ENCODE measurements at places on chromosomes 6 and 20.
A peak's percentile ranks its signal among the peaks of the same experiment; 100 is the strongest.

- no peak for DNase-seq
Observed at GRCh38 chr6:3426927-3427686, 29.7 kb downstream of the SLC22A23 start.

GRCh38 chr6:169953686-169954085, 202.3 kb downstream of the ERMARD start:
- DNase-seq = no peak

DNA sequence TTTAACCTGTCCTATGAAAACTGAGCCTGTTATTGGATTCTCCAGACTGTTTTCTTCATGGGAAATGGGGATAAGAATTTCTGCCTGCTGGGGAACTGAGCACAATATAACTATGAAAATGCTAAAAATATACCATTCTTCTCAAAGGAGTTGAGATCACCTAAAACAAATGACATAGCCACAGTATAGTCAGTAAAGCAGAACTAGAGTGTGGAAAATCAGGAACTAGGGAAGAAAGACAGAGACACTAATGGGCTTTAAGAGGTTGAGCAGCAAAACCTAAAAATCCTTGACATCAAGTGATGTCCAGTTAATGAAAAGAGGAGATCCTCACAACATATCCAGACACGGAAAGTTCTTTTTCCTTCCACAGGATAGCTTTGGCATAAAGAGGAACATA, 215.7 kb upstream of the CST7 start:
- DNase-seq = no peak

- DNase-seq = no peak
Observed at GRCh38 chr20:54377992-54378773, 97.2 kb upstream of the DOK5 start.

DNA sequence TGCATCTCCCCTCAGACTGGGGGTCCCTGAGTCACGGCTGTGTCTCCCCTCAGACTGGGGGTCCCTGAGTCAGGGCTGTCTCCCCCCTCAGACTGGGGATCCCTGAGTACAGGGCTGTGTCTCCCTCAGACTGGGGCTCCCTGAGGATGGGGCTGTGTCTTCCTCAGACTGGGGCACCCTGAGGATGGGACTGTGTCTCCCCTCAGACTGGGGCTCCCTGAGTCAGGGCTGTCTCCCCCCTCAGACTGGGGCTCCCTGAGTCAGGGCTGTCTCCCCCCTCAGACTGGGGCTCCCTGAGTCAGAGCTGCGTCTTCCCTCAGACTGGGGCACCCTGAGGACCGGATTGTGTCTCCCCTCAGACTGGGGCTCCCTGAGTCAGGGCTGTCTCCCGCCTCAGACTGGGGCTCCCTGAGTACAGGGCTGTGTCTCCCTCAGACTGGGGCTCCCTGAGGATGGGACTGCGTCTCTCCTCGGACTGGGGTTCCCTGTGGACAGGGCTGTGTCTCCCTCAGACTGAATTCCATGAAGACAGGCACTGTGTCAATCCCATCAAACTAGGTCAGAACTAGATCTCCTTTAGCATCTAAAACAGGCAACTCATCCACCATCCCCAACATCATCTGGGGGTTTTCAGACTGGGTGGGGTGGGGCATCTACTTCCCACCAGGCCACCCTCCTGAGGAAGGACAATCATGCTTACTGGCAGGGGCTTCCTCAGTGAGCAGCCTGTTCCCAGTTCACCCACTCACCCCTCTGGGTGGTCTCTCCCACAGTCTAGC, 60.7 kb downstream of the MRPL14 start:
- DNase-seq = no peak

- DNase-seq = no peak
Observed at GRCh38 chr6:2881423-2881822, 21.7 kb downstream of the SERPINB9 start.

- DNase-seq = no peak
Observed at GRCh38 chr6:14597090-14597489, 479.5 kb downstream of the CD83 start.

DNA sequence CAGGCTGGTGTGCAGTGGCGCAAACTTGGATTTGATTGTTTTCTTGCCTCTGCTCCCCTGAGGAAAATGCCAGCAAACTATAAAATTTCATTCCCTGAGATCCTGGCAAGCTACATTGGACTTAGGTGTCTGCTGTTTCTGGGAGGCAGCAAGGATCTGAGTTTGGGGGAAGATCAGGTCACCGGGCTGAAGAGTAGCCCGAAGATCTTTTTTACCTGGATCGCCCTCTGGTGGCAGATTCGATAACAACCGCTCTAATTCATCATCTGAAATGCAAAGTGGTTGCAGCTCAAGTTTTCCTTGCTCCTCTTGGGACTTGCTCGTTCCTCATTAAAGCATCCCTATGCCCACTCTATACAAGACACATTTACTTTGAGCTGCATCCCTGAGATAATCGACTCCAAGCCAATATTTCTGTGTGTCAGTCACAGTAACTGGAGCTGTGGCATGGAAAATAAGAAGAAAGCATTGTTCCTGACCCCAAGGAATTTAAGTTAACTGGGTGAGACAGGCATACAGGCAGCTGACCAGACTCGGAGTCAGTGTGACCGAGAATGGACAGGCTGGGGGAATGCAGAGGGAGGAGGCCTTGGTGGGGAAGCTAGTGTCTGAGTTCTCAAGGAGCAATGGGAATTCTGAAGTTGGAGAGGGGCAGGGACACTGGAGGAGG, 131.8 kb upstream of the PROKR2 start:
- peak; percentile 3 for DNase-seq

DNA sequence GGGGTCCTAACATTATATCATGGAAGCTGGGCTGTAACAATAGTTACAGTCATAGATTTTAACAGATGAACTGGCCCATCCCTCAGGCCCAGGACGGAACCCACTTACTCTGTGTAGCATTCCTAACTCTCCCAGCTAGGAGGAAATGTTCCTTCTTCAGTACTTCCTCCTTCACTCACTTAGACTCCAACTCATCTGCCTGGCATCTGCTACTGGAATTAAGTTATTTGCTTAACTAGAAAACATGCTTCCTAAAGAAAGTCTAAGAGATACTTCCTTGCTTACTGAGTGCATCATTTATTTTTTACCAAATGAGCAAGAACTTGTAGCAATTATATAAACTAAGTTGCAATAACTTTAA, 20.5 kb downstream of the GCLC start:
- DNase-seq = no peak

DNA sequence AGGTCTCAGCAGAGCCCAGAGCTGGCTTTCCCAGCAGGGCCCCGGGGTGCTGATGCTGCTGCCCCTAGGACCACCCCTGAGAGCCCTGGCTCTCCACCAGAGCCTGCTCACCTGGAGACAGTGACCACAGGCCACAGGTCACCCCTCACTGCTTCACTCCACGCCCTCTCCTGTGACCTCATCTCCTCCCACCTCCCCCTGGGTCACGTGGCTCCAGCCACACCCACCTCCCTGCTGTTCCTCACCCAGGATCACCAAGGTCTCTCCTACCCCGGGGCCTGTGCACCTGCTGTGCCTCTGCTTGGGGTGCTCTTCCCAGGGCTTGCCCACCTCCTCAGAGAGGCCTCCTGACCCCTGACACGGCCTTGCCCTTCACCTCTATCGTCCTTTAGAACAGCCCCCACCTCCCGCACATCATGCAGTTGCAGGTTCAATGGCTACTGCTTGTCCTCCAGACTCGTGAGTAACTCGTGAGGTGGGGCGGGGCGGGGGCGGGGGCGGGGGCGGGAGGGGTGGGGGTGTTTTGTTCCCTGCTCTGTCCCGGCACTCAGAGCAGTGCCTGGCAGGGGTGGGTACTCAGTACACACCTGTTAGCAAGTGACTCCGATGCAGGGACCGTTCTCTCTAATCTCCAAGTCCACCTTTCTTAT, 468.0 kb downstream of the PREX1 start:
- no peak for DNase-seq

- DNase-seq = no peak
Observed at GRCh38 chr6:44052419-44053023, 74.7 kb downstream of the MRPL14 start.

GRCh38 chr6:165443462-165443861, 134.1 kb upstream of the C6orf118 start:
- no peak for DNase-seq

DNA sequence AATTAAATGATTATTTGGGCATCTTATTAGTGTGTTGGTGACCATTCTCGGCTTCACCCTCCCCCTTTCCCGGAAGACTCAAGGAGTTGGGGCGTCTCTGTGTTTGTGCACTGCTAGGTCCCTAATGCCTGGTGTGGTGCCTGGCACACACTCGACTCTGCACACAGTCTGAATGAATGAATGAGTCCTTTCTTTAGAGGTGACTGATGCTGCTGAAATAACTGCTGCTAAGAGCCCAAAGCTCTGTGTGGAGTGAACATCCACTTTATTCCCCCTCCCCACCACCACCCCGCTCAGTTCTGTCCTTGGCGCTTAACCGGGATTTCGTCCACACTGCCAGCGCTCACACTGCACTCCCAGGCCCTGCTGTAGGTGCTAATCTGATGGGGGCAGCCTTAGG, 1.2 kb upstream of the PHACTR3 start:
- no peak for DNase-seq

DNA sequence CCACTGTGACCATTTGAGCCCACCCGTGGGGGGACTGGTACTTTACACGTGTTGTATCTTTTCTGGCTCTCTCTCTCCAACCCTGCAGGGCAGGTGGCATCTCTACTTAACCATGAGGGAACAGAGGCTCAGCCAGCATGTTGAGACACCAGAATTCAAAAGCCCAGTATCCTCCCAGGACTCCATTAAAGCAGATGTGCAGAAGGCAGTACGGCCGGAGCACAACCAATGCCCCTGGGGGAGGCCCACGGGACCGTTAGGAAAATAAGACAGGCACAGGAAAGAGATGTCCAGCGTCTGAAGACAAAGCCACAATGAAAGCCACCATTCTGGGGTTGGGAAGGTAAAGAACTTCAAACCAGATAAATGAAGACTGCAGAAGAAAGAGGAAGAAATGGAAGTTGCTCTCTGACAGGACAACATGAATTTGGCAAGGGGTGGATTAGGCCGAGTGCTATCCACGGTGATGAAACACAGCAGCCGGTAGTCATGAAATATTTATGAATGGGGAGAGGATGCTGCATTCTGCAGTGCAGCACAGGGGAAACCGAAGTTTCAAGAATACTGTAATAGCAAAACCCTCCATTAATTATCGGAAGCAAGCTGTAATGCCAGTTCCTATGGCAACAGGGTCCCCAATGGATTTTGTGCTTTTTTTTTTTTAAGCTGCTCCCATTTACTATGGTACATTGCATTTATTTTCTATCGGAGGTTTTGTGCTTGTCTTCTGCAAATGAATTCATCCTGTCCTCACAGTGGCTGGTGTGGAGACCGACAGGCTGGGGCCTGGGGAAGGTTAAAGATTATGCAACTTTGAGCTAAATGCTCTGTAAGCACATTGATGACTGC, 179.4 kb downstream of the NRN1 start:
- DNase-seq = no peak

DNA sequence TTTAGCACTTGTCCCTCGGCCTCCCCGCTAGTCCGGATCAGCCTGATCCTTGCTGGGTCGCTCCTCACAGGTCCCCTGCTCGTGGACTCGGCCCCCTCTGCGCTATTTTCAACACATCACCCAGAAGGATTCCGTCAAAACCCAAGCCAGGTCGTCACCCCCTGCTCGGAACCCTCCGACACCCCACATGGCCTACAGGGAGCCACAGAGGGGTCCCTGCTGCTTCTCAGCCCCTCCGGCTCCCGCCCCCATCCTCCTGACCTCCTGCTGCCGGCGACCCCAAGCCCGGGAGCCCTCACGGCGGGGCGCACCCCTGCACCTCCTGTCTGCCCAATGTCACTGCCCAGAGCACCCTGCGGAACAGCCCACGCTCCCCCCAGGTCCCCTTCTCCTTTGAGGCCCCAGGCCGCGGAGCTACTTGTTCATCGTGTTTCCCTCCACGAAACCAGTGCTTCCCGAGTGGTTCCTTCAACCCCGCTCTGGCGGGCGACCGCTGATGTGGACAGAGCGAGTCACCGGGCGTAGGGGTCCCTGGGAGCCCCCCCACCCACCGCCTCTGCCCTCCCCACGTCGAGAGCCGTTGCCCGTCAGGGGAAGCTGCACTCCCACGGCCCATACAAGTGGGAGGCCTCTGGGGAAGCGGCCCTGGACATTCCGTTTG, 638 bp upstream of the MYL9 start:
- no peak for DNase-seq

DNA sequence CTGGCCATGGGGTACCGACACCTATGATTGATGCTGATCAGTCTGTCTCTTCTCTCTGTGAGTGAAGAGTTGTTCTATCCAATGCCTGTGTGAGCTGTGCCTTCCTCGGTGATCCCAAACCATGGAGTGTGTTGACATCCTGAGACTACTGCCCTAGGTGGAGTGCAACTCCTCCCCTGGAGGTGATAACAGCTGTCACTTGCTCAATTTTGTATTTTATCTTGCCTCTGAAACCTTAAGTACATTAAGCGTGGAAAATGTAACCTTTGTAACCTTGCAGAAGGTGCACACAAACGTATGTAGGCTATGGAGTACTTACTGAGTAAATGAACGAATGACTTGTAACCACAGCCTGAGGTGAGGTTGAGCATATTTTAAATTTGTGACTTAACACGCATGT, 256.2 kb downstream of the FNDC1 start:
- no peak for DNase-seq

DNA sequence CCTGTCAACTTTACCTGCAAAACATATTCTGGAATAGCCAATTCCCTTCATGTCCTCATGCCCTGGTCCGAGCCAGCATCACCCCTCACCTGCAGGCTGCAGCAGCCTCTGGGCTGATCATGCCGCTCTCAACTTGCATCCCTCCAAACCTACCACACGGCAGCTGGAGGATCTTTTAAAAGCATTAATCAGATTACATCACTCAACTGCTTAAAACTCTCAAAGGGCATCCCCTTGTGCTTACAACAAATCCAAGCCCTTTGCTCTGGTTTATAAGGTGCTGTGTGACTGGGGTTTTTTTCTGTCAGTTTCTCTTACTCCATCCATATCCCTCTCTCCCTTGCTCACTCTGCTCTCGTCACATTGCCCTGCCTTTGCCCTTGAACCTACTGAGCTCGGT, 24.0 kb downstream of the CD40 start:
- DNase-seq = no peak

GRCh38 chr6:154509421-154510143, 903 bp downstream of the CNKSR3 start:
- no peak for DNase-seq

- DNase-seq = no peak
Observed at GRCh38 chr20:22353586-22353985, 230.8 kb downstream of the FOXA2 start.

DNA sequence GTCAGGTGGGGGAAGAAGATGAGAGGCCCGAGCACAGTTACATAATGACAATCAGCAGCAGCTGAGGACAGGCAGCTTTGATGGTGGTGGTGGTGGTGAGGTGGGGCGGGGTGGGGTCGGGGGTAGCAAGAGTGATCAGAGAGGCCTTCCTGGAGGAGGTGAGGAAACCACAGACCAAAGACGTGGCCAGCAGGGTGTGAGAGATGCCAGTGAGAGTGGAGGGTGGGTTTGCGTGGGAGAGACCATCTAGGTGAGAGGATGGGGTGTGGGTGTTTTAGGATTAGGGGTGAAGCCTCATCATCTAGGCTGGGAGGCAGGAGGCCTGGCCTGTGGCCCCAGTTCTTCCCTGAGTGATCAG, 76.0 kb upstream of the TOX2 start:
- no peak for DNase-seq
